ENCODE measurements at places on chromosomes 3 and 15.

DNA sequence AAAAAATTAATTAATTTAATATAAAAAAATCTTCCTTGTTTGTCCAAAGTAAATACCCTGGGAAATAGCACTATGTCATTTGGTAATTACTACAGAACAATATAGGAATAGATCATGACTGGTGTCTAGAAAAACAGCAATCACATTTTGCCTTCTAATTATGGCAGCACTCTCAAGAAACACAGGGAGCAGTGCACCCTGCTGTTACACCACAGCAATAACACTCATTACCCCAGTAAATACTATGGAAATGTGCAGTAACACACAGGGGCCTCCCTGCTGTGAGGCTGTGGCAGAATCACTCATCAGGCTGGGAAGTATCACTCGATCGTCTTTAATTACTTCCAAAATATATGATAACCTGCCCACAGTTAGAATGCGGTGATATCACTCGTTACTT, 646.0 kb downstream of the TUSC7 start:
- no peak for DNase-seq

- DNase-seq = no peak
Measured at GRCh38 chr3:114861666-114862065, 285.4 kb downstream of the ZBTB20 start.

DNA sequence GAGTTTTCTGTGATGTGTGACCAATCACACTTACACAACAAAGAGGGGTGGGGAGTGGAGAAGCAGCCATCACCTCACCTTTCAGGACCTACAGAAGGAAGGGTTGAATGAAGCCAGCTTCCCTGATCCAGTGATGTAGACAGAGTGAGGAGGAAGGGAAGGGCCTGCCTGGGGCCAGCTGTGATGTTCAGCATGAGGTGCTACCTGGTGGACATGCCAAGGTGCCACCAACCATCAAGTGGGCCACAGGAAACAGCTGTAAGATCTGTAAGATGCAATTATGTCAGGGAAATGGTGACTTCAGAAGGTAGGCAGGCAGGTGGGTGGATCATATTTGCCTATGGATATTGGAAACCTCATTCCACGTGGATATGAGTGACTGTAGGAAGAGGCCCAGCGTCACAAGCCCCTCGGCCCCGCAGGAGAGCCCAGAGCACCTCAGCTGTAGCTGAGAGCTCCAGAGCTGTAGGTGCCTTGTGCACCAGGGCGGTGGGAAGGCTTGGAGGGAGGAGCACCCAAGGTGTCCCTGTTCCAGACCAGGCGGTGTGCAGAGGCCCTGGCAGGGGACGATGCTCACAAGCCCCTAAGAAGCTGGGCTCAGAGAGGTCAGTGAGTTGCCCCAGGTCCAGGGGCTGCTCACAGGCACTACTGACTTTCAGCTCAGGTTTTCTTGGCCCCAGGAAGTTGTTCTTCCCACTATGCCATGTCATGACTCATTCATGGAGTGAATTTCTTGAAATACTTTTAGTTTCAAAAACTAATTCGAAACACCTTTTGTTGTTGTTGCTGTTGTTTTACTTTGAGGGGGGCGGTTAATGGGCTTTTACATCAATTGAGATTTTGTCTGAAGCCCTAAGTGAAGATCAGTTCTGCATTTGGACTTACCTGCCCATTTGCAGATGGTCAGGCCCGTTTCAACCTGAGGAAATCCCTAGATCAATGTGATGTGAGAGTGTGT, 94.2 kb upstream of the ALDH1A3 start:
- DNase-seq = no peak

- DNase-seq = no peak
Measured at GRCh38 chr3:34948517-34948916, 690.8 kb upstream of the ARPP21 start.

DNA sequence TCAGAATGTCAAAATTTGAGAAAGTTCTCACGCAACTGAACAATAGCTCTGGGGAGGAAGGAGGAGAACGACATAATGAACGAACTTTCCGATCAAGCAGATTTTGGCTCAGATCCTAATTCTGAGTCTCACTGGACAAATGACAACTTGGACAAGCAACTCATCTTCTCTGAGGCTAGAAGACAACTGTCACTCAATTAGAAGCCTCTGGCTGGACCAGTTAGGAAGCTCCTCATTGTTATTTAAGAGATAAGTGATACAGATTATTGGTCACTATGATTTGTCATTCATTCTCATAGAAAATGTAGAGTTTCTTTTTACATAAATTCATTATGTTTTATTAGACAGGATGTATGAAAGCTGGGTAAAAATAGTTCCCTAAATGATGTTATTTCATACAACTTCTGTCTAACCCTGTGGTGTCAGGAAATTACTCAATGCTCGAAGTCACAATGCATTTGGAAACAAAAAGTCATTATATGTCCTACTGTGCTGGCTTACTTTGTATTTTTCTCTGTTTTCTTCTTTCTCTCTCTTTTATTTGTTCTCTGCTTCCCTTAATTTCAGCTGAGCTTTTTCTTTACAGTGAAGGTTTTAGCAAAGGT, 11.0 kb upstream of the C3orf49 start:
- no peak for DNase-seq

DNA sequence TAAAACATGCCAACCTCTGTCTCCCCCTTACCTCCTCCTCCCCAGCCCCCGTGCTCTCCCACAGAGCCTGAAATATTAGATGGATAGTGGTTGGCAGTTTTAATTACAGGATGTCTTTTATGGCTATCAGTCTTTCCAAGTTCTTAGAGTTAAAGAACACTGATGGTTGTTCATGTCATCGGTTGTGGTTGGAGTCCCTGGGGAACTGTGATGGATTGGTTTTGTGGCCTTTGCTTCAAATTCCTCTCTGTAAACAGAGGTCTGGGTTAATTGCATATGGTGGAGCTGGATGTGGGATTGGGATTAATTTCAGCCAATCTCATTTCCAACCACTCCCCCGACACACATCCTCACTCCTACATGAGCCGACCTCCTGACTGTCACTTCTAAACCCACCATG, 164.5 kb upstream of the PROK2 start:
- no peak for DNase-seq

- no peak for DNase-seq
Measured at GRCh38 chr3:114527036-114527644, 233.3 kb downstream of the TIGIT start.

GRCh38 chr3:178446059-178446458, 90.2 kb upstream of the KCNMB2 start:
- DNase-seq = no peak

GRCh38 chr3:188926741-188927511, 244.8 kb upstream of the TPRG1 start:
- DNase-seq = no peak

DNA sequence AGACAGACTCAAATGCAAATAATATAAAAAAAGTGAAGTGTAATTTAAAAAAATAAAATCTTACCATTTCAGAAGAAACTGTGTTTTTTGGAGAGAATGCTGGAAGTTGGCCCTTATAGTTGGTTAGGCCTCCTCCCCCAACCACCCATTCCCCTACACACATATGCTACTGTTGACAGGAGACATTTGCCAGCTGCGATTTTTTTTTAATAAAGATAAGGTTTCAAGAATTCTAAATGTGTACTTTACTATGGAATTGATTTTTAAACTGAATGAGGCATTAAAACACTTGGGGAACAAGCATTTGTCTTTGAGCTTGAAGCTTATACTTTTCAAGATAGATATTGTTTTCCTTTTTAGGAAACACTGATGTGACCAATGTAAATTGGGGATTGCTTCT, 4.4 kb upstream of the SSR3 start:
- DNase-seq = no peak

GRCh38 chr15:88467935-88468528, 524 bp downstream of the MRPS11 start:
- no peak for DNase-seq

DNA sequence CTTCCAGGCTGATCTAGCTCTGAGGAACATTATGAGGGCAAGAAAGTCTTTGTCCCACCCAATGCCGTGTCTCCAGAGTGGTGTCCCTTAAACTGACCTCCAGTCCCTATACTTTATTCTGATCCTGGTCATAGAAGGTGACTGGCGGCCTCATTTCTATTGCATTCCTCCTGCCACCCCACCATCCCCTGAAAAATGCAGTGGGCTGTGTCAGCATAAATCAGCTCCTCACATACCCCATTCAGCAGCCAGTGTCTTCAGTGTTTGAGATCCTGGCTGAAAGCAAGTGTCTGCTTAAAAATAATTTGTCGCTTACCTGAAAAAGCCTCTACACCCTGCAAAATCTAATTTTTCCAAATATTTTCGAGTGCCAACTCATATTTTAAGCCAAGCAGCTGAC, 346.1 kb downstream of the FEZF2 start:
- no peak for DNase-seq

DNA sequence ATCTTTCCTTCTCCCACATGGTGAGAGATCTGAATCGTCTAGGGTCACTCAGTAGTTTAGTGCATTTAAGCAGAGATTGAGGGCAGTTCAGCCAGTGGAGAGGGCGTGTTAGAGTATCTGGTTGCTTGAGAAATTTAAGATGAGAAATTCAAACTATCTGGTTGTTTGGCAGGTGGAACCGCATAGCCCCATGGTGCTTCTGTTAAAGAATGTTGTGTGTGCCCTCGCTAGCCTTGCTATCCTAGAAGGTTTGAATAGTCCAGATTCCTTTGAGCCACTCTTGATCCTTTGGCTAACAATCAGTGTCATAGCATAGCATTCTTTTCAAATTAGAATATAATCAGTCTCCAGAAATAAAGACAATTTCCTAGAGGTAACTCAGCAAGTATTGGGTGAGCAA, 32.1 kb downstream of the ABHD17C start:
- DNase-seq = no peak

DNA sequence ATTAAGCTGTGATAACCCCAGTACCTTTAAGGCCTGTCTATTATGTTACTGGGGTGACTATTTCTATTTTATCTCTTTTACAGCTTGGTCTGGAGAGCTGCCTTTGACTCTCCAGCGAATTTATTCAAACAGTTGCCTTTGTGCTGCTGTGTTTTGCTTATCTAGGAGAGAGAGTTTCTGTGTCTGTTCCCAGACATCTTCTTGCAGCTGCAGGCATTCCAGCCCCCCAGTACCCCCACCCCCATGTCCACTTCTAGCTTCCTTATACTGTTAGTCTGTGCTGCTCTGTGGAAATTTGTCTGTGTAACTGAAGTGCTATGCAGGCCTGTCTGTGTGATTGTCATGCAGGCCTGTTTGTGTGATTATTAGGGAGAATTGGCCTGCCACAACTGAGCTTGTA, 713.7 kb upstream of the SEMA6D start:
- DNase-seq = no peak

DNA sequence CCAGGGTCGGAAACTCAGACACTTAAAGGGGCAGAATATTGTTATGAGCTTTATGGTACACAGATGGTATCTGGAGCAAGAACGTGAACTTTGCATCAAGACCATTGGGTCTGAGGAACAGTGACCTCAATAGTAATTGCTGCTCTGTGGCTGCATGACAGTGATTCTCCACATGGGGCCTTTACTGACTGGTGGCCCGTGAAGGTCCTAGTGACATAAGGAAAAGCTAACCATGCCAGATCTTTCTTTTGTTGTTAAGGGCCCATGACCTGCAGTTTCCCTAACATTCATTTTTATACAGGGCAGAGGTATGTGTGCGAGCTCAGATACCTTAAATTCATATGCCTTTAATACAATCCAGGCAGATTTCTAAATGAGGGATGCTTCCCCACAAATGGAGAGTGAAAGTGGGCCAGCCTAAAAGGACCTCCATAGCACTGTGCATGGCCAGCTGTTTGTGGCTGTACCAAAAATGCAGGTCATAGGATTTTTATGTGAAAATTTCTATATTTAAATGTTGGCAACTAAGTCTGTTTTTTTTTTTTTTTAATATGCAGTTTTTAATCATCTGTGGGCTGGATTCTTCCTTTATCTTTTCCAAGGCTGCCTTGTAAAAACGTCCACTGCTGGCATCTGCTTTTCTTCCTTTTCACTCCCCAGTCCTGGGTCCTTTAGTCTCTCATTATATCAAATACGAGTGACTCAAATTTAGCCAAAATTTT, 188.0 kb upstream of the IL12A start:
- no peak for DNase-seq

- no peak for DNase-seq
Measured at GRCh38 chr15:36359286-36359685, 220.1 kb upstream of the CDIN1 start.

DNA sequence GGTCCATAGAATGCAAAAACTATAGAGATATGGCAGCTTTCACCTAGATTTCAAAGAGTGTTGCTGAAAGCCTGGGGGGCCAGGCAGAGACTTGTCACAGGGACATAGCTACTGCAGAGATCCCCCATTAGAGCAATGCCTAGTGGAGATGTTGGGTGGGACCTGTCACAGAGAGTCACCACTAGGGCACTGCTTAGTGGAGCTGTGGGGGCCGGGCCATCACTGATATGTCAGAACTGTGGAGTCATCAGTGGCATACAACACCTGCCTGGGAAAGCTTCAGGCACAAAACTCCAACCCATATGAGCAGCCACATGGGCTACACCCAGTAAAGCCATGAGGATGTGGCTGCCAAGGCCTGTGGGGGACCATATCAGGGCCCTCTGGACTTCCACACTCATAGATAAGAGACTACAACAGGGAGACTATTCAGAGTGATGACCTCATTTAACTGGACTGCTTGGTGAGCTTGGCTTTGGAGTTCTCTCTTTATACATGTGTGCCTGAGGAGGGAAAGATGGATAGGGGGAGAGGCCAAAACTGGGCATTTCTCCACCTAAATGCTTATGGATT, 176.3 kb downstream of the ZNF621 start:
- DNase-seq = no peak

DNA sequence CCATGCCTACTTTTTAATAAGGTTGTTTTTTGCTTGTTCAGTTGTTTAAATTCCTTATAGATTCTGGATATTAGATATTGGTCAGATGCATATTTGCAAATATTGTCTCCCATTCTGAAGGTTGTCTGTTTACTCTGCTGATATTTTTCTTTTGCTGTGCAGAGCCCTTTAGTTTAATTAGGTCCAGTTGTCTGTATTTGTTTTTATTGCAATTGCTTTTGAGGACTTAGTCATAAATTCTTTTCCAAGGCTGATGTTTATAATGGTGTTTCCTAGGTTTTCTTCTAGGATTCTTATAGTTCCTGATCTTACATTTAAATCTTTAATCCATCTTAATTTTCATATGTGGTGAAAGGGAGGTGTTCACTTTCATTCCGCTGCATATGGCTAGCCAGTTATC, 77.4 kb downstream of the PTPRG start:
- no peak for DNase-seq
